ENCODE measurements at places on chromosomes 4 and X.
A peak's percentile ranks its signal among the peaks of the same experiment; 100 is the strongest.

DNA sequence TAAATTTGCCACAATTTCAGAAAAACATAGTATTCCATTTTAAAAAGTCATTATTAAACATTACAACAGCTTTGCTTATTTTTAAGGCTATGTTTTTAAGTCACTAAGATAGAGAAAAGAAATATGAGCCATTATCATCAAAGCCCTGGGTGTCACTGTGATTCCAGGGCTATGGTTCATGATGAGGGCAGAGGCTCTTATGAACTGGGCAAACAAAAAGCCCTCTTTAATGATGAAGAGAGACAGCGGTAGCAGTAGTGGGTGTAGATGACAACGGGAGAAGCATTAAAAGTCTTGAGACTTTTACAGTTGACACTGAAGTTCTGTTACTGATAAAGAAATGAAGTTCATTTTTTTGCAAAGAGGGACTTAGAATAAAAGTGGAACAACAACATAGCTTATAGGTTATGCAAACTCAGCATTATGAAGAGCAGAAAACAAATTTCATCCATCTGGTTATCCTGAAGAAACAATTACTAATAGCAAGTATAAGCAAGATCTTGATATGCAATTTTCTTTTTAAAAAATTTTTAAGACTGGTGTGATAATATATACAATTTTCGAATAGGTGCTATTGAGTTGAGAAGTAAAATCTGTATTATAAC, 202.7 kb upstream of the ETNPPL start:
- DNase-seq, result no peak

DNA sequence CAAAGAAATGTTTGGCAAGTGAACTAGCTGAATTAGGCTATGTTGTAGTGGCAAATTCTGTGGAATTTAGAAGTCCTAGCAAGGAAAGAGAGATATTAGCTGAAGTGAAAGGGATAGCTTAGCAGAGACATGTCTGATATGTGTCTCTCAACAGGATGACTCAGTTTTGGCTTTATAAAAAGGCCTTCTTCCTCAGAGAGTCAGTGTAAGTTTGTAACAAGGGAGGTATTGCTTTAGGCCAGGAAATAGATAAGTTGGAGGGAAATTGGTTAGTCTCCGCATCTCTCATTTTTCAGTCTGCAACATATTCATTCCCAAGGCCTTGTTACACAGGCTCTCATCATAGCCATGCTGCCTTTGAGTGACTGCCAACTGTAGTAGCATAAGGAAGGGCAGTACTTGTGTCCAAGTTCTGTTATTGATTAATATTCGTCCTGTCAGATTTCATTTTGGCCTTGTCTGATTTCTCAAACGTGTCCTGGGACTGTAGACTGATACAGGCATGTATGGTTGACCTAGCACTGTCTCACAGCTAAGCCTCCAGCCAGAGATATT, 4.0 kb downstream of the TMEM164 start:
- DNase-seq, result no peak

- no peak for DNase-seq
These were observed 11.2 kb upstream of the CCNG2 start for GRCh38 chr4:77145842-77146185.

- DNase-seq, result no peak
These were observed 17.2 kb downstream of the C1QTNF7 start for GRCh38 chr4:15444879-15445547.

GRCh38 chr4:85512446-85513205, 37.7 kb downstream of the ARHGAP24 start:
- no peak for DNase-seq

DNA sequence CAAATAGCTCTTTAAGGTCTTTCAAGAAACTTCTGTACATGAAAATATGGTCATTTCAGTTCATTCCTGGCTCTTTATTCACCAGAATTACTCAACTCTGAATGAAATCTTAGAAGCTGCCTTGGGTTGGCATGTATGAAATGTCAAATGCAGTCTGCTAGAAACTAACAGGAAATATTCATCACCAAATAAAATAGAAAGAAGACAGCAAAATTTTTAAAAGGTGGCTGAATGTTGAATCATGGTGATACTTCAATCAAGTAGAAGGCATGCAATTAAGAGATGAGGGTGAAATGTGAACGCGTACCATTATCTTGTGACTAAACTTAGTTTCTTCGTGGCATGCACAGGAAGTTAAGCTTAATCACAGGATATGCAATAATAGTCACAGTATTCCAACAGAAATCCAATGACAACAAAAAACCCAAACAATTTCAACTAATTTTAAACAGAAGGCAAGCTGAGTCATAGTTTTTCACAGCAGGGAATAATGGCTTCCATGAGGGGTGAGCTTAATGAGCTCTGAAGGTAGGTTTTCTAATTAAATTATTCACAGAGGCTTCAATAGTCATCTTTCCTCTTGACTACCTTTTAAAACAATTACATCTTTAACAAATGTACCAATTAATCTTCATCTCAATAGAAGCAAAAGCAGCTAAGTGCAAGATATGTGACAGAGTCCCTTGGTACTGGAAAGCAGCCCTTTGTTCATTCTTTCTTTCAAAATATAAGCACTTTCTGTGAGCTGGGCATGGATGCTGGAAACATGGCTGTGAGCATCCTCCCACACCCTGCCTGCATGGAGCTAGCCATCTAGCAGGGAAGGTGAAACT, 44.5 kb downstream of the SCFD2 start:
- no peak for DNase-seq

- no peak for DNase-seq
These were observed 4.1 kb downstream of the AFF1 start for GRCh38 chr4:86938771-86939520.

GRCh38 chrX:148917441-148917840, 417.0 kb downstream of the AFF2 start:
- no peak for DNase-seq

GRCh38 chr4:141391771-141392170, 171.1 kb downstream of the ZNF330 start:
- no peak for DNase-seq

DNA sequence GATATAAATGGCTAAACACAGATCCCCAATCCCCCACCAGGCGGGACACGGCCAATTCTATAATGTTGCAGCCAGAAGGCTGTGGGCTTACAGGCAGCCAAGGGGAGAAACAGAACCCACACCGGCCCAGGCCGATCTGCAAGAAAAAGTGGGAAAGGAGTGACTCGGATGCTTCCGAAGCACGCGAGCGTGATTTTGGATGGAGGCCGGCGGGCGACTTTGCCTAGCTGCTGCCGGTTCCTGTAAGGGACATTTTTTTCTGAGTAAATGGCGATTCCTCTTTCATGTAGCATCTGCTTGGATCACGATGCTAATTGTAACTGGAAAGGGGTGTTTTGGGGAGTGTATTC, 470.2 kb downstream of the PCDH19 start:
- DNase-seq, result no peak

GRCh38 chrX:46686003-46686645, 72.8 kb downstream of the SLC9A7 start:
- DNase-seq, result peak; percentile 41

GRCh38 chr4:15314974-15315373, 112.9 kb upstream of the C1QTNF7 start:
- DNase-seq, result no peak

- no peak for DNase-seq
These were observed 3.5 kb downstream of the JAKMIP1 start for GRCh38 chr4:6196871-6197270.

GRCh38 chr4:19913650-19914049, 338.1 kb upstream of the SLIT2 start:
- no peak for DNase-seq

- no peak for DNase-seq
These were observed 25.3 kb upstream of the S100P start for GRCh38 chr4:6668391-6668790.

DNA sequence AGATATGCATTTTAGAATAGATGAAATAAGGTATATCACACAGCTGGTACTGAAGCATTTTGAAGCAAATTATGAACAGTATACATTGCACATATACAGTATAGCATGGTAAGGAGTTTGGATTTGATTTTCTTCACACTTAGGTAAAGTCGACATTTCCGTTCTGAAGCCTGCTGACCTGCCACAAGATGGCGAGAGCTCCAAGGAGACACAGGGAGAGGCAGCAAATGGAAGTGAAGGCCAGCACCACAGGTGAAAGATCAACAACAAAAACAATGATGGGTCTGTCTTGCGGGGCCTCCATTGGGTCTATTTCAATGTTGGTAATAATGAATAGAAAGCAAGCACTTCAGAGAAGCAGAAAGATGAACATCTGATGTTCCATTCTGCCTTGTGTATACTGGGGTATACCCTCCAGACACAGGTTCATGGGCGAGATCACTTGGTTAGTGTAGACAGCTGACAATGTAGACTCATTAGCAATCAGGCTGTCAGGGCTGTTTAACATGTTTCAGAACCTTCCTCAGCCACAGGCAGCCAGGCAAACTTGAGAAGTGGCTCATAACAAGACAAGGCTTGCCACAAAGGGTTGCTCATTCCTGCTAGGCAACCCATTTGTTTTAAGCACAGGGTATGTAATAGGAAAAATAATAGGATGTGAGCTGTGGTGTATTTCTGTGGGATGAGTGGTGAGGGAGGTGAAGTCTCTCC, 21.4 kb upstream of the NOX1 start:
- peak; percentile 8 for DNase-seq

DNA sequence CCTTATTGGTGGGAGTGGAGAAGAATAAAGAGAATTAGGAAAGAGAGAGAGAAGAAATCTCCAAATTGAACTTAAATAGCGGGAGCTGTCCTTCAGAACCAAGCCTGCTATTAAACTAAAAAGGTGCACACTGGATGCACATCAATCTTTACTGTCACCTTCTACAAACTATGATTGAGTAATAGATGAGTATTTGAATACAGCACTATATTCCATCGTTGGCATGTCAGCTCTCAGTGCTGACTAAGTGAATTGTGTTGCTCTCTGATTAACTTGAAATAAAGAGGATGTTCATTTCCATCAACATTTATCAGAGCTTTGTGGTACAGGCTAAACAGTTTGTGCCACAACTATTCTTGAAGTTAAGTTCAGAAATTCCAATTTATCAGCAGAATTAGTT, 143.7 kb upstream of the PABPC4L start:
- DNase-seq, result no peak

DNA sequence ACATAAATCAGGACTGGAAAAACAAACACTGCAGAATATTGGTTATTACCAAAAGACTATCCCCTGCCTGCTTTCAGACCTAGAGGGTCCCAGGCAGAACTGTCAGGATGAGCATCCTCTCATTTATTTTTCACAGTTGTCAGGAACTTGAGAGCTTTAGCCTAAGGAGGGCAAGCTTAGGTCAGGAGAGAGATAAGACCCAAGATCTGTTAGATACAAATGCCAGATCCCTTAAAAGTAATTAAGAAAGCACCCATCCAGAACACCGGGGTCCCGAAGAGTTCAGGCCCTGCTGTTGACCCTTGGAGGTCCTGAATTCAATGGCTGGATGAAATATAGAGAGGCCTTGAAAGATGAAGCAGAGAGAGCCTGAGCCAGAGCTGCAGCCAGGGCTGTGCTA, 5.9 kb upstream of the MAGEB3 start:
- DNase-seq, result no peak

DNA sequence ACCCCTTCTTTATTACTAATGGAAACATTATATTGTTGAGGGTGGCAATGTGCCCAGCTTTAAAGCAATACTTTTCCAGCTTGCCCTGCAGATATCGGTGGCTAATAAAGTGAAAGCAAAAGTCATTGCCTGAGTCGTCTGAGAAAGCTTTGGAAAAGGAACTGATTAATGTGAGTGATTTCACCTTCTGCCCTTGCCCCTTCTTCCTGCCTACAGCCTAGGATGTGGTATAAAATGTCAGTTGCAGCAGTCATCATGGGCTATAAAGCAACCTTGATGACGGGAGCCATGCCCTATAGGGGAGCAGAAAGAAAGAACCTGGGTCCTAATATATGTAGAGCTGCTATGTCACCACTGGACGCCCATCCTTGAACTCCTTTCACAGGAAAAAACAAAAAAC, 132.4 kb upstream of the USP9X start:
- peak; percentile 6 for DNase-seq

DNA sequence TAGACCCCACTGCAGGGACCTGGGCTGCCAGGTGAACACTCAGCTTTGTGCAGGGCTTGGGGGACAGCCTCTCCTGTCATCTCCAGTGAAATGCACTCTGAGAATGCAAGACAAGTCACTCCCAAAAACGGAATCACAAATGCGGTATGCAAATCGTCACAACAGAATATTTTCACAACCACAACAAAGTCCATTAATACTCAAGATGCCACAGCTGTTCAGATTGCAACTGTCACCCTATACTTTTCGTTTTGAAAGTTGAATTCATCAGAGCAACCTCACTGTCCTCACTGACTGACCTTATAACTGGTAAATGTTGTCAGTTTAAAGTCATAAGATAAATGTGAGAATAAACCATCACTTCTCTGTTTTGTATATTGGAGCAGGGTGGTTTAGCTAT, 16.6 kb downstream of the JAKMIP1 start:
- no peak for DNase-seq

- DNase-seq, result no peak
These were observed 45.6 kb upstream of the CHRNA9 start for GRCh38 chr4:40289366-40290188.

DNA sequence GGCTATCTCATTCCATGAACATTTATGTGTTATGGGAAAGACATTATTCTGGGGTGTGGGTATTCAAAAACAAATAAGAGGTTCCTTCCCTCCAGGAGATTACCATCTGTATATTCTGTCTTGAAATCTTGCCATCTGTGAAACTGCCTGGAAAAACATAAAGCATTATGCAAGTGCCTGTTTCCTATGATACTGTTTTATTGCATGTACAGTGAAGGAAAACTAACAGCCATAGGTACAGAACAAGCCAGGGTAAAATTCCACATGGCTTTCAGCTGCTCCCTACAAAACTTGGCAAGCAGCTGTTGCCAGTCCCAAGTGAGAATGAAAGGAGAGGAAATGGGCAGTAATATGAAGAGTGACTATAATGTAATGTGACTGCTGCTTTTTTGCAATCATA, 136.0 kb downstream of the GUCY2F start:
- DNase-seq, result no peak

GRCh38 chr4:139689093-139689722, 23.6 kb downstream of the MGST2 start:
- no peak for DNase-seq

- no peak for DNase-seq
These were observed 102.1 kb downstream of the ANOS1 start for GRCh38 chrX:8629871-8630270.

GRCh38 chr4:64718091-64718490, 308.8 kb upstream of the TECRL start:
- DNase-seq, result no peak

- no peak for DNase-seq
These were observed 6.3 kb downstream of the TMEM154 start for GRCh38 chr4:152673489-152673888.

DNA sequence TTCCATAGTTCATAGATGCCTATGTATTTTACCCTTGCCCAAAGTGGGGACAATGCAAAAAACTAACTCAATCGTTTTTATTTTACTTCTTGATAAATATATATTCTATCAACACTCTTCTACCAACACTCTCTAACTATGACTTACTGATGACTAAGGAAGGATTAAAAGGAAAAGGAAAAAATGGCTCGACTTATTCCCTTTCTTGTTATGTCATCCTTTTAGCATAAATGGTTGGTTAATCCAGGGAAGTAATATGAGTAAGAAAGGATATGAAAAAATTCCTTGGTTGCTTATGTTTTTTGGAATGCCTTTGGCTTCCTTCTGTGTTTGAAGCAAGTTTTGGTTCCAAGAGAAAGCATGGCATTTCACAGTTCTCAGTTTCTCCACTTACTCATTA, 1087.1 kb downstream of the C4orf33 start:
- DNase-seq, result no peak
